GM06990 (cell line): ENCODE measurements at places on chromosomes 1 and 21.

DNA sequence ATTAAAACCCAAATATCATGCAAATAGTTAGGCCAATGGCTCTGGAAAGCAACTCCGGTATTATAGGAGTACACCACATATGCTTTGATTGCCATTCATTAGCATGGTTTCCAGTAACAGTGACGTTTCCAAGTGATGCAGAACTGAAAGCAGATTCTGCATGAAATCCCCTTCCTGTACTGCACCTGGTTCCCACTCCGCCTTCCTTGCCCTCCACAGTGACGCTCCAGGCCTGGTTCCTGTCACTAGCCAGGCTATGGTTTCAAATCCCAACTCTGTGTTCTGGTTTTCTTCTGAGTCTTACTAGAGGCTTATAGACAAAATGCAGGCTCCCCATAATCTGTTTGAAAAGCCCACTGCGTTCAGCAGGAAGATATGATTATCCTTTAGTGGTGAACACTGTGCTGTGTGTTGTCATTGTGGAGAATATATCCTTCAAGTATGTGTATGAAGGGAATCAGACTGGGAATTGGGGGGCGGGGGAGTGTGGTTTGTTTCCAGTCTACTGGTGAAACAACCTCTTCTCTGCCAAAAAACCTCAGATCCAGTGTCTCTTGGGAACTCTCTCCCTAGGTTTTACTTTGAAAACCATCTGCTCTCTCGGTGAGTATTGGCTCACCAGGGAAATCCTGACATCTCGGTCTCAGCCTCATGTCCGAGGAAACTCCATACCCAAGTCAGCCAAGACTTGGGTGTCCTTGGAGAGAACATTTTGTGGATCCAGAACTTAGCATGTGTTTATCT is 78.7 kb downstream of the TYW3 start:
- peak; percentile 10 for DNase-seq

GRCh38 chr1:118649369-118650106 is 338.6 kb downstream of the TBX15 start:
- DNase-seq: no peak

GRCh38 chr1:47754221-47754620 is 243.0 kb downstream of the TRABD2B start:
- DNase-seq: no peak

DNA sequence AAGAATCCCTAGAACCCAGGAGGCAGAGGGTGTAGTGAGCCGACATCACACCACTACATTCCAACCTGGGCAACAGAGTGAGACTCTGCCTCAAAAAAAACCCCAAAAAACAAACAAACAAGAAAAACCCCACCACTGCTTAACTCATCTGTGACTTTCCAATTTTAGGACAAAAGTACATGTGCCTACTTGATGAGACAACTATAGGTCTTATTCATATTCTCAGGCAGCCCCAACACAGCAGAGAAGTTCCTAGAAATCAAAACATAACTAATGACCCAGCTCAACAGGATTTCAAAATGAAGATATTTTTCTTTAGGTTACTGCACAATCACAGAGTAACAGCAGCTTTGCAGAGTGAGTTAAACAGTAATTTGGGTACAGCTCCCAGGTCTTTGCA is 26.4 kb downstream of the TIAM1 start:
- DNase-seq: no peak

GRCh38 chr1:93109578-93109977 is 30.5 kb downstream of the MTF2 start:
- no peak for DNase-seq

- DNase-seq: no peak
Measured at GRCh38 chr1:207798847-207799246, 47.0 kb downstream of the CD46 start.

GRCh38 chr1:111347026-111347425 is 56.4 kb downstream of the CHIA start:
- no peak for DNase-seq

DNA sequence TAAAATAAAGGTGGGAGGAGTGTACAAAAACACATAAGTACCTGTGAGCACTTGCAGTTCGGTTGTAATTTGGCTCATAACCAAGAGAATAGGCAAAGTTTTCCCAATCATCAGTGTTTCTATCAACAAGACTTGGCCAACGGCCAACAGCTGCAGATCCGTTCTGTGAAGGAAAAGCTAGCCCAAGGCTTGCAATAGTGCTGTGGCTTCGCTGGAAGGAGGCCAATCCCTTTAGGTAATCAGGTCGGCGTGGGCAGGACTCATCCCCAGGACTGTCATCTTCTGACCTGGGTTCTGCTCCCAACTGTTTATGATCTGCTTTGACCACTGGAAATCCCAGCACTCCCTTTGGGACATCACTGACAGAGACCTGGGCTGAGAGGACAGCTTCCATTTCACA is 107.8 kb downstream of the LYST start:
- DNase-seq: no peak

DNA sequence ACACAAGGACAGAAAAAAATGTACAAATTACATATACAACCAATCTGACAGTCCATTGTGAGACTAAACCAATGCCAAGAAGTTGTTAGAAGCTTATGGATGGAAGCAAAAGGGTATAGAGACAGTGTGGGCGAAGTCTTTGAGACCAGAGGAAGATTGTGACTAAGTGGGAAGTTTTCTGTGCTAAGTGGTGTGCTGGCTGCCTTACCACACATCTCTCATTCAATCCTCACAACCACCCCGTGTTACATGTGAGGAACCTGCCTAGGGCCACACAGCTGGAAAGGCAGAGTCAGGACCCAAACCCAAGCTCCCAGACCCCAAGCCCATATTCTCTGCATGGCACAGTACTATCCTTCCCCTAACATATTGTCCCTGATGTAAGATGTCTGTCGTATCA is 53.5 kb upstream of the DUSP10 start:
- DNase-seq: no peak

- DNase-seq: no peak
Measured at GRCh38 chr1:197062692-197063091, 4.4 kb downstream of the F13B start.

GRCh38 chr1:30338765-30339164 is 384.6 kb downstream of the MATN1 start:
- DNase-seq: no peak

GRCh38 chr1:204350857-204351573 is 8.7 kb downstream of the PLEKHA6 start:
- no peak for DNase-seq

DNA sequence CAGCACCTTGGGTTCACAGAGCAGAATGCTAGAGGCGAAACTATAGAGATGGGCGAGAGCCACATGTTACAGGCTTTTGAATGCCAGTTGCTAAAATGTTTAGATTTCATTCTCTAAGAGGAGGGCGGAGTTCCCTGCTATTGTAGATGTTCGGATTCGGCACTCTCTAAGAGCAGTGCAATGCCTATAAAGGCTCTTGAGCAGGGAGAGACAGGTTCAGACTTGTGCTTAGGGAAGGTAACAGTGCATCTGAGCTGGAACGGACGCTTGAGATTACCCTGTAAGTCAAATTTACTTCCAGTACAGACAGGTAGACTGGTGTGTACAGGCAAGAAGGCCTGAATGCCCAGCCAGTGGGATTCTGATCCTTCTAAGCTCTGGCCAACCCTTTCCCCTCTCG is 15.3 kb downstream of the LURAP1 start:
- DNase-seq: no peak

- DNase-seq: no peak
Measured at GRCh38 chr1:166843769-166844596, 4.7 kb downstream of the POGK start.

GRCh38 chr1:112954945-112955772 is 837 bp downstream of the SLC16A1 start:
- peak; percentile 78 for DNase-seq

DNA sequence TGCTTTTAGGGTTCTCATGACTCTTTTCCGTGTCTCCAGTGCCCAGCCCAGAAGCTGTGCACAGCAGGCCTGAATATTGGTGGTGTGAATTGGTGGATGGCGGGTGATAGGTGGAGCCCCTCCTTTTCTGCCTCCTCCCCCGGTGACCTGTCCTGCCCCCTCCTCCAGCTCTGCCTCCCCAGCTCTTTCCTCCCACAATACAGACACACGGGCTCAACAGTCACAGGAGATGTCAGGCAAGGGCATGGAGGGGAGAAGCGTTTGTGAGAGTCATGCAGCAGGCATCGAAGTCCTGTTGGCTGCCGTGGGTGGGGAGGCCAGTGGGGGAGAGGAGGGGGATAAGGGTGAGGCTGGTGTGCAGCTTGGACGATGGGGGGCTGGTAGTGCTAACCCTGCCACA is 17.3 kb upstream of the TTC4 start:
- no peak for DNase-seq

GRCh38 chr1:205543351-205544301 is 39.2 kb downstream of the CDK18 start:
- DNase-seq: no peak

GRCh38 chr1:150979092-150980056 is 2.7 kb upstream of the ANXA9 start:
- peak; percentile 74 for DNase-seq

DNA sequence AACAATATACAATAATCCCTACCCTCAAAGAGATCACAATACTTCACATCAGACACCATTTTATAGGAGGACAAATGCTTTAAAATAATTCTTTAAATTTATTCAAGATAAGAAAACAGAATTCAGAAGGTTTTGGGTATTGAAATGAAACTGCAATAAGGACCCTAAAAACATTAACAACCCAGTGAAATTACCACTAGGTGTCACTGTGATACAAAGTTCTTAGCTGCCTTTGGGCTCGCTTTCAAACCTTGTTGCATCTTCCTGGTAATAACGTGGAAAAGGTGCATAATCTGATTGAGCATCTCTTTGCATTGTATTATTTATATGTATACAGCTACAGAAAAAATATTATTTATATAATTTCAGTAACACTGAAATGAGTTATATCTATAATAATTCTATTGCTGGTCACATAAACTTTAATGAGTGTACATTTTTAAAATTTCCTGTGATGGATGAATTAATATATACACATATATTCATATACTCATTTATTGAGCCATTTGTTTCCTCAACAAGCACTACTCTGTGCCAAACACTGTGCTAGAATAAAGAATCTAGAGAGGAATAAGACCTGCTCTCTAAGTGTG is 185.2 kb downstream of the FAF1 start:
- peak; percentile 9 for DNase-seq
